ENCODE measurements at places on chromosomes 5 and 9. TPM values are rescaled to one million over a fixed set of nuclear protein-coding genes. Genes with fewer than 3 reads are reported as not detected.

DNA sequence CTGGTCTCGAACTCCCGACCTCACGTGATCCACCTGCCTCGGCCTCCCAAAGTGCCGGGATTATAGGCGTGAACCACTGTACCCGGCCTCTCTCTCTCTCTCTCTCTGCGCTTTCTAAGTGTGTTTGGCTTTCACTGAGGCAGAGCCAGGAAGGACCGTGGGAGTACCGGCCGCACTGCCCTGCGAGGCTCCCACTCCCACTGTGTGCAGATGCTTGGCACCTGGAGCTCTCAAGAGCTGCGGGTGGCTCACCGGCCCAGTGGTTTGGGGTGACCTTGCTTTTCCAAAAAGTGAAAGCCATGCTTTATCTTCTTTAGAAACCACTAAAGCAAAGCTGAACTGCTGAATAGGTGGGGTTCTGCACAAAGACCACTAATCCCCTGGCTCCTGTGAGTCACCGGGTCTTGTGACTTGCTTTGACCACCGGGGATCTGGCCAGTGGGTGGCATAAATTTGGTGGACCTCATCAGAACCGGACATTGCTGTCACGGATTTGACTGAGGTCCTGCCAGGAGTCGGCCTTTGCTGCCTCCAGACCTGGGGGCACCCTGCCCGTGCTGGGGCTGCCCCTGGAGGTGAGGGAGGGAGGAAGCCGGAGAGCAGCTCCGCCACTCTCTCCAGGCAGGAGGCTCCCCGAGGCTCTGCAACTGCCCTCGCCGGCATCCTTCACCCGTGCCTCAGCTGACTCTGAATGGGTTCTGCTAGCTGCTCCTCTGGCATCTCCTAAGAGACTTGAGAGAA is 228.9 kb downstream of the FANCC start:
- peaks cover 31% of the 10 kb centered on the region for H3K4me1 ChIP-seq
- no peaks in the 10 kb centered on the region for H3K27me3 ChIP-seq
- H3K36me3 ChIP-seq = peaks cover 6% of the 10 kb centered on the region
- H3K27ac ChIP-seq = peak overlapping the region; percentile 53
- H3K4me3 ChIP-seq = no peak overlapping the region
- no peak for DNase-seq

- no peaks in the 10 kb centered on the region for H3K36me3 ChIP-seq
- no peaks in the 10 kb centered on the region for H3K27me3 ChIP-seq
- peak; percentile 56 for DNase-seq
- no peak overlapping the region for H3K4me3 ChIP-seq
These were observed 38.4 kb downstream of the EGR1 start for GRCh38 chr5:138503487-138504270.

GRCh38 chr5:151703780-151704179 is 17.1 kb upstream of the SPARC start:
- DNase-seq = no peak
- no peak overlapping the region for H3K4me3 ChIP-seq
- H3K27me3 ChIP-seq = no peaks in the 10 kb centered on the region
- H3K27ac ChIP-seq = no peak overlapping the region
- no peaks in the 10 kb centered on the region for H3K36me3 ChIP-seq

GRCh38 chr5:113047234-113047633 is 70.6 kb downstream of the DCP2 start:
- no peak for DNase-seq
- no peak overlapping the region for H3K4me3 ChIP-seq
- H3K4me1 ChIP-seq = peaks cover 8% of the 10 kb centered on the region
- peak overlapping the region; percentile 26 for H3K27ac ChIP-seq
- no peaks in the 10 kb centered on the region for H3K27me3 ChIP-seq

DNA sequence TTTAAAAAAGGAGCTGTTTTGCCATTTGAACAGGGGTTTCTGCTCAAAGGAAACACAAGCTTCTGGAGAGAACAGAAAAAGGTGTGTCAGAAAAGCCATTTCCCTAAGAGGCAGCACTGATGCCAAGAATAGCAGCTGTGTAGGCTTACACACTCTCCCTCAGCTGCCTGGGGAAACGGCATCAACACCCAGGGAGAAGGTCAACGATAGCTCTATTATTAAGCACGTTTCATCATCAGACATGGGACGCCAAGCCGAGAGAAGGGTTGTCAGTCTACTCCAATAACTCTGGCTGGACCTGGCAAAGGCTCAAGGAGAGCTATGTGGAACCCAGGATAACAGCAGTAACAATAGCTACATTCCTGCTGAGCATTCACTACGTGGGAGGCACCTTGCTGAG is 314.2 kb downstream of the CDK5RAP2 start:
- H3K36me3 ChIP-seq = no peaks in the 10 kb centered on the region
- DNase-seq = no peak
- no peaks in the 10 kb centered on the region for H3K4me1 ChIP-seq
- H3K27me3 ChIP-seq = no peaks in the 10 kb centered on the region

GRCh38 chr9:22654833-22655232 is 208.2 kb downstream of the DMRTA1 start:
- H3K4me1 ChIP-seq = no peaks in the 10 kb centered on the region
- no peaks in the 10 kb centered on the region for H3K36me3 ChIP-seq
- DNase-seq = no peak
- no peak overlapping the region for H3K4me3 ChIP-seq
- H3K27me3 ChIP-seq = no peaks in the 10 kb centered on the region
- no peak overlapping the region for H3K27ac ChIP-seq

- H3K27me3 ChIP-seq = no peaks in the 10 kb centered on the region
- no peaks in the 10 kb centered on the region for H3K36me3 ChIP-seq
- no peaks in the 10 kb centered on the region for H3K4me1 ChIP-seq
- DNase-seq = no peak
- H3K27ac ChIP-seq = no peak overlapping the region
- no peak overlapping the region for H3K4me3 ChIP-seq
These were observed 91.4 kb upstream of the FCN2 start for GRCh38 chr9:134789168-134789567.

DNA sequence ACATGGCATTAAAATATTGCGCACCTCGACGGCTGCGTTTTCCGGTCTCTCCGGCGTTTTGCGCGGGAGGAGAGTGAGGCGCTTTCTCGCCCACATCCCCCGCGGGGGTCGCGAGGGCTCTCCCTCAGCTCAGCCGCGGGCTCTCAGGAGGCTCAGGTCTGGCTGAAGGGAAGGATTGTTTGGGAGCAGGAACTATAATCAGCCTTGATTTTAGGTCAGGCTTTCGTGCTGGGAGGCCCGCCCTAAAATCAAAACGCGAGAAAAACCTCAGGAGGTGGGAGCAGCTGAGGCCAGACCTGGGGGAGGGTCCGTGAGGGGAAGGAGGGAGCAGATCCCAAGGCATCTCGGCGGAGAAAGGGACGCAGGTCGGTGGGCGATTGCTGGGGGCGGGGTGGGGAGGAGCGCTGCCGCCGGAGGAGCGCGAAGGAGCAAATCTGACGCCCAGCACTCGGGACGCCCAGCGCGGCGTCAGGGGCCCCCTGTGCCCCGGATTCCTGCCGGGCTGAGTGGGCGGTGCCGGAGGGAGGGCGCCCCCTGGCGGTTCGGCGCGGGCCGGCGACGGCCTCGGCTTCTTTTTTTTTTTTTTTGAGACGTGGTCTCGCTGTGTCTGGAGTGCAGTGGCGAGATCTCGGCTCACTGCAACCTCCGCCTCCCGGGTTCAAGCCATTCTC is 18.7 kb upstream of the RNF130 start:
- peaks cover 5% of the 10 kb centered on the region for H3K4me1 ChIP-seq
- H3K4me3 ChIP-seq = peak overlapping the region; percentile 62
- peak; percentile 75 for DNase-seq
- no peaks in the 10 kb centered on the region for H3K36me3 ChIP-seq

The ACOT12 gene
- total RNA-seq = 1.4 TPM

The DBH gene
- total RNA-seq = not detected

The PLEKHG4B gene
- total RNA-seq = 15.0 TPM

The HAUS6 gene
- total RNA-seq = 15.2 TPM

The NR4A3 gene
- total RNA-seq = 0.39 TPM

All from Caco-2 (cell line).